ENCODE measurements at places on chromosomes 12 and 14.

GRCh38 chr12:127779301-127780045 lies 487.5 kb upstream of the TMEM132C start:
- DNase-seq = no peak

GRCh38 chr14:97164021-97164420 lies 366.8 kb downstream of the VRK1 start:
- DNase-seq = no peak

GRCh38 chr12:121036810-121037326 lies 2.2 kb downstream of the OASL start:
- DNase-seq = peak; percentile 51

DNA sequence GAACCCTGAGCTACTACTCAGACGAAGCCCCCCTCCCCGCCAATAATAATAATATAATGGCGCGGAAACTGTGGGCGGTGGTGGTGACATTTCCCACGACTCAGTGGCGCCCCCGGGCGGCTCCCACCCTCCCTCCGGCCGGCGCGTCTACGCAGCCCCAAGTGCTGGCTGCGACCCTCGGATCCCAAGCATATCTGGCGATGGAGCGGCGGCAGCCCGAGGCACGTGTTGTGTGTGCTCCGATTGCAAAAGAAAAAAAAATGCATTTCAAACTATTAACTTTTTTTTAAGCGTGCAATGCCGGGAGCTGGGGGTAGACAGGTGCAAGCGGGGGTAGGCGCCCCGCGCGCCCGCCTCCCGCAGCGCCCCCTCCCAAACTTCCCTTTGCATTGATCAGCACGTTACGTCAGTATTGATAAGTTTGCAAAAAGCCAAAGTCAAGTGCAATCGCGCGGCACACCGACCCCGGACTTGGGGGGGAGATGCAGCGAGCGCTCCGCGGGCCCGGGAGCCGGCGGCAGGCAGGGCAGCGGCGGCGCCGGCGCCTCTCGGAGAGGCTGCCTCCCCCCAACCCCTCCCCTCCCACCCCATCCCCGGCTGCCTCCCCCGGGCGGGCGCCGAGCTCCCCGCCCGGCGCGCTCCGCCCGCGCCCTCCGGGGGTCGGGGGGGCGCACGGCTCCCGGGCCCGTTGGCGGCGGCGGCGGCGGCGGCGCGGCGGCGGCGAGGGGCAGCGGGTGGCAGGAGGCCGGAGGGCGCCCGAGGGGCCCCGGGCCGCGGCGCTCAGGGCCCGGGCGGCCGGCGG lies 113.1 kb upstream of the MYL2 start:
- no peak for DNase-seq

DNA sequence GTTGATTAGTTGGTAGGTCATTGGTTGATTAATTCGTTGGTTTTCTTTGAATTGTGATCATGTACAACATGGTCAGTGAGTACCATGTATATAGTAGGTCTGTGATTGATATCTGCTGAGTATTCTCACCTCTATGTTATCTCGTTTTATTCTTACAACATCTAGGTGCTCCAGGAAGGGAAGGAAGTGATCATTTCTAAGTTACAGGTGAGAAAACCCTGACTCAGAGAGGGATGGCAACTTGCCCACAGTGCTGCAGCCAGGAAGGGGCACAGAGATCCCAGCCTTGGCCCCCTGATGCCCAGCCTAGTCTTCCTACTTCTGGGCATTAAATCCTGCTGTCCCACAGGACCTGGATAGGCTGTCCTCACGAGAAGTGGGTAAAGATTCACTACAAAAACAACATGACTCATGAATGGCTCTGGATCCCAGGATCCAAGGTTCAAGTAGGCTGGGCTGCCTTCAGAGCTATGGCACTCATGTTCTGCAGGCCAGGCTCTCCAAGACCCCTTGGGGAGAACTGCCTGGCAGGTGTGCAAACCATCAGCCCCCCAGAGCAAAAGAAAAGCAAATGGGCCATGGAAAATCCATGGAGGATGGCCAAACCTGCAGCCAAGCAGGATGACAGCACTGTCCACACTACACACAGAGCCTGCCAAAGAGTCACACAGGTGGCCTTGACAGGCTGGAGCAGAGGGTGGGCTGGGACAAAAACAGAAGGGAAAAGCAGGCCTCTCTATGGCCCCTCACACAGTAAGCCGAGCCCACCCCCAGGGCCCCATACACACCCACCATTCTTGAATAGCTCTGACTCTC lies 146.2 kb downstream of the BCL11B start:
- no peak for DNase-seq

DNA sequence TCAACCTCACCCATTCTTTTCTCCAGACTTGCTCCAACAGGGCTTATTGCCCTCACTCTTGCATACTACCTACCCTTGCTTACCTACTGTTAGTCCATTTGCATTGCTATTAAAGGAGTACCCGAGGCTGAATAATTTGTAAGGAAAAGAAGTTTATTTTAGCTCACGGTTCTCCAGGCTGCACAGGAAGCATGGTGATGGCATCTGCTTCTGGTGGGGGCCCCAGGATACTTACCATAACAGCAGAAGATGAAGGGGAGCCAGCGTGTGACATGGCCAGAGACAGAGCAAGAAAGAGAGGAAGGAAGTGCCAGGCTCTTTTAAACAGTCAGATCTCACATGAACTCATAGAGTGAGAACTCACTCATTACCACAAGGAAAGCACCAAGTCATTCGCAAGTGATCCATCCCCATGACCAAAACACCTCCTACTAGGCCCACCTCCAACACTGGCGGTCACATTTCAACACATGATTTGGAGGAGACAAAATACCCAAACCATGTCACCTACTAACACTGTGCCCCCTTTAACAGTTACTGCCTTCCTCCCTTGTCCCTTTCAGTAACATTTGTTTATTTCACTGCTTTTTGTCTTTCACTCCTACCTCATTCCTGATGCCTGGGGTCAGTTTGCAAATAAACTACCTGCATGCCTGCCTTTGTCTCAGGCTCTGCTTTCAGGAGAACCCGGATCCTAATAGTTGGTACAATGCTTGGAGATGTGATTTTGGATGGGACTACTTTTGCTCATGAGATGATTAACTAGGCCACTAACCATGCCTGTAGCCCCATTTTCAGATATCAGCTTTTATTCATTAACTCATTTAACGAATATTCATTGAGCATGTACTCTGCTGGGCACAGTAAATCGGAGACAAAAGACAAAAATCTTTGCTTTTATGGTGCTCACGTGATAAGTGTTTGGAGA lies 41.6 kb upstream of the CSRP2 start:
- DNase-seq = no peak

GRCh38 chr12:46935271-46935847 lies 109.6 kb upstream of the SLC38A4 start:
- DNase-seq = no peak

DNA sequence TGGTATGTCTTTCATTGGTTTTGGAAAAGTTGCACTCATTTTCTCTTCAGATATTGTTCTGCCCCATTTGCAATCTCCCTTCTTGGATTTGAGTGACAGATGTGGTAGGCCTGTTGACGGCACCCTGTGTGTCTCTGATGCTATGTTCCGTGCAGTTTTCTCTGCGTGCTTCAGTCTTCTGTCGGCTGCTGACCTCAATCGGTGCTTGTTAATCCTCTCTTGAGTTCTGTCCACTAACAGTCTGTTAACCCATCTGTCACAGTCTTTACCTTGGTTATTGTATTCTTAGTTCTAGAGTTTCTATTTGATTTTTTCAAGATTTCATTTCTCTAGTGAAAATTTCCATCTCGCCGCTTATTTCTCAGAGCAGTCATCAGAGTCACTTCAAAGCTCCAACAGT lies 20.7 kb upstream of the PLD4 start:
- no peak for DNase-seq

DNA sequence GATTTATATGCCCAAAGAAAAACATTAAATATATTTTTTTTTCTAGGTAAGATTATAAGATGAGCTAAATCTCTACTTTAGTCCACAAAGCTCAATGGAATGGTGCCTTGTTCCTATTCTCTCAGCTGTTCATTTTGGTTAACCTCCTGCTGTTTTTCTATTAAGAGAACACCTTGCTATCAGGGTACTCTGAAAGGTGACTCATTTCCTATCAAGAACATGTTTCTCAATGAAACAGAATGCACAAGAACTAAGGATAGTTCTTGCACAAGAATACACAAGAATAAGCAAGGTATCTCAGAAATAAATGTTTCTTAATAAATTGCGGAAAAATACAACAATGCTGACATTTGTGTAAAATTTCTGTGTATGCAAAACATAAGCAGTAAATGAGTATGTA lies 14.1 kb downstream of the ABCD2 start:
- DNase-seq = no peak

GRCh38 chr12:80925237-80925636 lies 12.5 kb downstream of the LIN7A start:
- no peak for DNase-seq

- no peak for DNase-seq
Measured at GRCh38 chr14:23727566-23728335, 91.6 kb downstream of the DHRS2 start.

- DNase-seq = no peak
Measured at GRCh38 chr14:39467889-39468524, 35.8 kb upstream of the FBXO33 start.

GRCh38 chr12:10726945-10727344 lies 3.8 kb upstream of the YBX3 start:
- no peak for DNase-seq

DNA sequence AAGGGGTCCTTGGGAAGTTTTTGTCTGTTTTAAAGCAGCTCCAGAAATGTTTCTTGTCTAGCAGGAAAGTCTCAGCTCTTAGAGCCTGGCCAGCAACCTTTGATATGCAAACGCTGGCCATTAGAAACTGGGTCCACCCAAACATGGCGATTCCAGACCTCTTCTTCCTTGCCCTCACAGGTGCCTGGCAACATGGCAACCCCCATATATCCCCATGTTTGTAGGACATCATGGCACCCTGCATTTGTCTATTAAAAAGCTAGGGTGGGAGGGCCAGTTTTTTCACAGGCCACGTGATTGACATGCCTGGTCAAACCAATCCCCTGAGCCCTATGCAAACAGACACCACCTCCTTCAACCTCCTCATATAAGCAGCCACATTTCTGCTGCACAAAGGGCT lies 848.7 kb upstream of the FOXG1 start:
- DNase-seq = no peak

Data from stimulated activated CD4-positive, alpha-beta T cell treated with anti-CD3 and anti-CD28 coated beads, TNF-alpha, amount 100 ng/mL, for 48 hours (primary cell).